Breast epithelium (tissue), 4 donors: ENCODE measurements at places on chromosomes 1 and 21.

DNA sequence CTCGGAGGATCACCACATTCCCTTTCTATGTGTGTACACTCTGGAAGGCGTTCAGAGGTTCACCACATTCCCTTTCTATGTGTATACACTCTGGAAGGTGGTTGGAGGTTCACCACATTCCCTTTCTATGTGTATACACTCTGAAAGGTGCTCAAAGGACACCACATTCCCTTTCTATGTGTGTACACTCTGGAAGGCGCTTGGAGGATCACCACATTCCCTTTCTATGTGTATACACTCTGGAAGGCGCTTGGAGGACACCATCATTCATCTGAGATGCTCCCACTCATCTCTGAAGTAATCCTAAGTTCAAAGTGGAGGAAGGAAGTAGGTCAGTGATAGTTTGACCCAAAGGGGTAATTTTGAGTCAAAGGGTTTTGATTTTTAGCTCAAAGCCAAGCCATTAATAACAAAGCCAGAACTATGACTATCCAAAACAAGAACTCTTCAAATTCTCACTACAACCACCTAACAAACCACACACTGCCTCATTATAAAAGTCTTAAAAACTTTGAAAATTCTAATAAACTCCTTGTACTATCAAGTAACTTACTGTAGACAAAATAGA is 32.9 kb downstream of the NRIP1 start:
- DNase-seq = no peak

DNA sequence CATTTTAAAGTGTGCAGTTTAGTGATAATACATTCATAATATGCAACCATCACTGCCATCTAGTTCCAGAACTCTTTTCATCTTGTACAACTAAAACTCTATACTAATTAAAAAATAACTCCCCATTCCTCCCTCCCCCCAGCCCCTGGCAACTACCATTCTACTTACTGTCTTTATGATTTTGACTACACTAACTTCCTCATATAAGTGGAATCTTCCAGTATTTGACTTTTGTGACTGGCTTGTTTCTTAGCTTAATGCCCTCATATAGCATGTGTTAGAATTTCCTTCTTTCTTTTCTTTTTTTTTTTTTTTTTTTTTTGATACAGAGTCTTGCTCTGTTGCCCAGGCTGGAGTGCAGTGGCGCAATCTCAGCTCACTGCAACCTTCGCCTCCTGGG is 1.4 kb upstream of the NVL start:
- no peak for DNase-seq

GRCh38 chr1:168835176-168835575 is 106.2 kb upstream of the DPT start:
- no peak for DNase-seq

DNA sequence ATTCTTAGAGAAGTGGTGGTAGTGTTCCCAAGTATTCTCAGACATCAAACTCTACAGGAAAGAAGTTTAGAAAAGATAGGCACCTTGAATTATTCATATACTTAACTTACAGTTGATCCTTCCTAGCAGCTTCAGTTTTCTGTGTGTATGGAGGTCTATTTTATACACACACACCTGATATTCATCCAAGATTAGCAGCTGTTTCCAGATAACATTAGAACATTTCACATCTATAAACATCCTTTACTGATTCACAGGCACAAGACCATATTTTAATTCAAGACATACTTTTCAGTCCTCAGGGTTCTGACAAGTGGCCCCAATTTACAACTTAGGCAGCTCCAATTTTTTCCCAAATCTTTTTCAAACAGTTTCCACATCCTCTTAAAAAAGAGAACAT is 287.8 kb upstream of the USP25 start:
- DNase-seq = no peak

- DNase-seq = no peak
Observed at GRCh38 chr21:27132266-27132665, 165.4 kb upstream of the ADAMTS5 start.

DNA sequence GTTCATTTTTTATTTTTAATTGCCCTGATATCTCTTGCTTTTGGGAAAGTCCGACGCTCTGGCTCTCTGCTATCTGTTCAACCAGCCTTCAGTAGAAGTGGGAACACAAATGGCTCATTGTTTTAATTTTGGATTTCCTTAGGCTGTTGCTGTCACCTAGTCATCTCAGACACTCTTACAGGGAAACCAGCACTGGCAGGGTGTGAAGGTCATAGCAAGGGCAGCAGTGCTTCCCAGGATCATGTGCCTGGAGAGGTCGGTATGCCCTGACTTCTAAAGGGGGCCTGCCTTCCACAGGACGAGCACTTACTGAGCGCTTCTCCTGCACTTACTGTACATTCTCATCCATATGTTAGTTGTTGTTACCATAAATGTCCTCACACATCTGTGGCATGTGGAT is 224.2 kb downstream of the DISC1 start:
- DNase-seq = no peak

- no peak for DNase-seq
Observed at GRCh38 chr1:50847303-50847702, 112.8 kb downstream of the FAF1 start.

GRCh38 chr1:85584923-85585322 is 4.4 kb downstream of the CCN1 start:
- no peak for DNase-seq

DNA sequence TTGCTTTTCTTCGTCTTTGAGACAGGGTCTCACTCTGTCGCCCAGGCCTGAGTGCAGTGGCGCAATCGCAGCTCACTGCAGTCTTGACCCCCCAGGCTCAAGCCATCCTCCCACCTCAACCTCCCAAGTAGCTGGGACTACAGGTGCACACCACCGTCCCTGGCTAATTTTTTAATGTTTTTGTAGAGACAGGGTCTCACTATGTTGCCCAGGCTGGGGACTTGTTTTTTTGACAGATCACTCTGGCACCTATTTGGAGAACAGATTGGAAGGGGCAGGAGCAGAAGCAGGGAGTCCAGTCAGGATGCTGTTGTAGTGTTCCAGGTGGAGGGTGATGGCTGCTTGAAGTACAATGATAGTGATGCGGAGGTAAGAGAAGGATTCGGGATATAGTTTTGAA is 12.7 kb upstream of the KDM4A start:
- DNase-seq = no peak

DNA sequence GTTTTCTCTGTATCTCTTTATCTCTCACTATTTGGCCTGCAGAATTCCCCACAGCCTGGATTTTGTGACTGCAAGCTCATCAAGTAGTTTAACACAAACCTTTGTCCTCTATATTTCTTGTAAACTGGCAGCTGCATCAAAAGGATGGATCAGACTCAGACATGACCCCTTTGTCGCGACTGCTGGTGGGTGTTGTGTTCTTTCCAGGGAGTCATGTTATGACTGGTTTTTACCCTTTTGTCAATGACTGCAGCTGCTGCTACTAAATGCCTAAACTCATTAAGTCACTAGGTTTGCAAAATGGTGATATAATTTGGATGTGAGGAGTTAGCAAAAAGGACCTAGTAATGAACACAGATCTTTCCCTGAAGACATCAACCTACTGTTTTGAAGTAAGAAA is 10.2 kb upstream of the TOMM20 start:
- DNase-seq = no peak

DNA sequence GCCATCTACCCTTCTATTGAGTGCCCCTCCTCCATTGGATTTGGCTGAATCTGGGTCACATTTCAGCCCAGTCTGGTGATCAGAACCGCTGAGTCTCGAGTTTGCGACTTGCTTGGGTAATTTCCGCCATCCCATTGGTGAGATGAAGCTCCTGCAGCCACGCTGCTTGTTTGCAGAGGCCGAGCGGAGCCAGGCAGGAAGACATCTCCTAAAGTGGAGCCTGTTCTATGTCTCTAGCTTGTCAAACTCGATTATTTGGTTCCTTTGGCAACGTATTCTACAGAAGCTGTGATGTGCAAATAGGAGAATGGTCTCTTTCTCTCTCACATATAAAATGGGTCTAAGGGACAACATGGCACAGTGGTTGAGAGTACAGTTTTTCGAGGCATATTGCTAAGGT is 206.8 kb upstream of the PLXNA2 start:
- no peak for DNase-seq

DNA sequence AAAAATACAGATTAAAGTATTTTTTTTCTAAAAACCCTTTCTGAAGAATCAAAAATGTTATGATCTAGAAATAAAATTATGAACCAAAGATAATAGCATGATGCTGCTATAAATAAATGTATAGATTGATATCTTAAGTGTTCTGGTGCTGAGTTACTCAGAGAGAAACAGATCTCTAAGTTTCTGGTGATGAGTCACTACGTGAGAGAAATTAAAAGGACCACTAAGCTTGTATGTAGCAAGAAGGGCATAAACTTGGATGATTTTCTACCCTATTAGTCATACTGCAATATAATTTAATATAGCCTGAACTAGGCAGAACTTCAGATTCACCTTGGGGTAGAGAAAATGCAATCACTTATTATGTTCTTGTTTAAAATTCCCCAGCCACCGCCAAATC is 514.8 kb downstream of the AMY1C start:
- DNase-seq = no peak

GRCh38 chr1:41726899-41727748 is 191.6 kb downstream of the HIVEP3 start:
- no peak for DNase-seq

- no peak for DNase-seq
Observed at GRCh38 chr1:206496131-206496793, 11.1 kb upstream of the RASSF5 start.

- no peak for DNase-seq
Observed at GRCh38 chr21:25790122-25790877, 55.5 kb downstream of the GABPA start.

- no peak for DNase-seq
Observed at GRCh38 chr1:95002540-95003432, 70.0 kb downstream of the ALG14 start.

- no peak for DNase-seq
Observed at GRCh38 chr1:35586808-35587207, 13.7 kb downstream of the TFAP2E start.

- no peak for DNase-seq
Observed at GRCh38 chr1:3132660-3133059, 63.7 kb downstream of the PRDM16 start.

GRCh38 chr1:215731699-215732098 is 164.6 kb downstream of the KCTD3 start:
- no peak for DNase-seq

DNA sequence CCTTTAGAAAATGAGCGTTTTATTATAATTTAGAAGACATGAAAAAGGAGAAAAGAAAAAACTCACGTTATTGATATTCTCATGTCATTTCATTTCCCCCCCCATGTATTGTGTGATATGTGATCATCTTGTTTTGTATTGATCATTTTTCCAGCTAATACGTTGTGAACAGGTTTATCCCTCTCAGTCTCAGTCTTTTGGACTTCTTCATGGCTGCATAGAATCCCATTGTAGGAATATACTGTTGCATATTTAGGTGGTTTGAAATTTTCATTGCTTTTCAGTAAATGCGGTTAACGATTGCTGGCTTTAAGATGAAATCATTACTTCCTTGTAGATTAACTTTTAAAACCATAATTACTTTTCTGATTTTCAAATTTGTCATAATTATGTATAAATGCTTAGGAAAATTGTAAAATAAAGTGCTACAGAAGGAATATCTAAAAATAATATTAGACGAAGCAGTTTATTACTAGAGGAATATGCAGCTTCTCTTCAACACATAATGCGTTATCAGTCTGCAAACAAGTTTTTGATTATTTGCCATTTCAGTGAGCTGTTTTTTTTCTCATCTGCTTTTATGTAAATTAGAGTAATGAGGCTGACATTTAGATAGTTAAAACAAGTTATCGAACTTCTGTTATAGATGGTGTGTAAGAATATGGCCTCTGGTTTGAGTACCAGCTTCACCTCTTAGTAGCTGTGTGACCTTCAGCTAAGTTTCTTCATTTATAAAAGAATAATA is 1.8 kb downstream of the SON start:
- DNase-seq = no peak

- peak; percentile 28 for DNase-seq
Observed at GRCh38 chr21:38729754-38730379, 75.9 kb upstream of the ETS2 start.

- DNase-seq = no peak
Observed at GRCh38 chr1:216778737-216779136, 55.5 kb upstream of the ESRRG start.

DNA sequence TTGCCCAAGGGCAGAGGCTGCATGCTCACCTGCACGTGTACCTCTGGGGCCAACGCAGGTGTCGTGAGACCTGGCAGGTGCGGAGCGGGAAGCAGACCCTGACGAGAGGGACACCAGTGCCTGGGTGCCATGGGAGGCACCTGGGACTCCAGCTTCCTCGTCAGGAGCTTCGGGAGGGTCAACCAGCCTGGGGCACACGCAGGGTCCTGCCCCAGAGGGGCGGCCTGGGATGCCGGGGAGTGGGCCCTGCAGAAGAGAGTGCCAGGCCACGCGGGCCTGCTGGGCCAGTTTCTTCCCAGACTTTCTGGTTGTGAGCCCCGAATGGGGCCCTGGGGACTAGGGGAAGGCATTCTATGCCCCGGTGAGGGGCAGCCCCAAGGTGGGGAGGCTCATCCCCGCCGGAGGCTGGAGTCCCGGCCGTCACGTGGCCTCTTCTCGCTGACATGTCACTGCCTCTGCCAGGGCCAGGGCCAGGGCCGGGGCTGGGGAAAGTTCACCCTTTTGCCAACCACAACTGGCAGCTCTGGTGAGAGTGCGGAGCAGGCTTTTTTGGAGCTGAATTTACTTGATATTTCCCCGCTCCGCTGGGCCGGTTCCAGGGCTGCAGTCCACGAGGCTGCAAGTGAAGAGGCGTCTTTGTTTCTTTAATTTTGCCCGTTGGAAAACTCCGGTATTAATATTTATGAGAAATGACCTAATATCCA is 38.5 kb upstream of the ACTRT2 start:
- no peak for DNase-seq

DNA sequence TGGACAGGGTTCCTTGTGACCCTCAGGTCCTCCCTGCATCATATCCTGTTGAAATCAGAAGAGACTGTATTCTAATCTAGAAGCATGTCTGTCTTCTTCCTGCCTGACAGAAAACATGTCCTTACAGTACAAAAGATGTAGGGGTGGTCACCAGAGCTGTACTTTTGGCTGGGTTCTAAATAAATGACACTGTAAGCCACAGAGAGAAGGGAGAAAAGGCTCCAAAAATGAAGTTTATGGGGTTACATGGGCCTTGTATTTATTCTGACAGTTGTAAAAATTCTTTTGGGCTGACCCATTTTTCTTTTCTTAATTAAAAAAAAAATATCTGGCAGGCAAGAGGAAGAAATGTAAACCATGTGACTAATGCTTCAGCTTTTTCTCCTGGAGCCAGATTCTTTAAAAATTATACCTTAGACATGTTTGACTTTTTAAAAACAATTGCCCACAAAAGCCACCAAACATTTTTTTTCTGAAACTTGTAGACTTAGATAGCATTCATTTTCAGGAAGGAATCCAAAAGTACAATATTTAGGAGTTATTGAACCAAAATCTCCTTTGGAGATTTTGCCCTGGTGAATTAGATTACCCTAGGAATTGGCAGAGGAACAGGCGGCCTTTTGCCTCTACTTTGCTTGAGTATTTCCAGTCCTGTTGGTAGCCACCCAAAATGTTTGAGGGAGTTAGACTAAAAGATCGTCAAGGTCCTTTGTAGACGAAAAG is 17.1 kb downstream of the RGL1 start:
- DNase-seq = no peak

GRCh38 chr1:195754874-195755273 is 853.4 kb downstream of the KCNT2 start:
- no peak for DNase-seq

GRCh38 chr1:207925210-207925609 is 14.3 kb upstream of the CD34 start:
- peak; percentile 72 for DNase-seq

- DNase-seq = no peak
Observed at GRCh38 chr1:88731475-88732269, 47.6 kb downstream of the PKN2 start.
